Stimulated activated naive CD8-positive, alpha-beta T cell treated with anti-CD3 and anti-CD28 coated beads, Interleukin-15, amount 100 ng/mL, for 72 hours (primary cell): ENCODE measurements at places on chromosomes 7 and 10.

DNA sequence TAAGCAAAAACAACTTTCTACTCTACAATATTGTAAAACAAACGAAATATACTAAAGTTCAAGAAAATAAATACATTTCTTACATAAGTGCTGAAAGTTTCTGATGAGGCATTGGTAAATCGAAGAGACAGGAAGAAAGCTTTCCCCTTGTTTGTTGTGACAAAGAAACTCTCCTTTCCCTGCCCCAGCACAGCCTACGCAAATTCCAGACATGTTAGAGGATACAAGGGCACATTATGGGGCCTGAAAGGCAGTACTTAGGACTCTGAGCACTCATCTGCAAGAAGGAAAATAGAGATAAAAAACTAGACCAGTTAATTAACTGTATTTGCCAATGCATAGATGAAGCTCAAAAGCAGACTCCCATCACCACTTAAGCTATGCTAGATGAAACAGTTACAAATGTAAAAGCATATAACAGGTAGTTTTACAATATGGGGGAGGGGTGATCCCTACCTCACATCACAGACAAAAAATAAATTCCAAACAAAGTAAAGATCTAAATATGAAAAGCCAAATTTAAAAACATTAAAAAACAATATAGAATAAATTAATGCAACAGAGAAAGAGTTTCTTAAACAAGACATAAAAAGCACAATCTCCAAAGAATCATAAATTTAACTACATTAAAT is 21.8 kb downstream of the ARHGAP19 start:
- no peak for DNase-seq

DNA sequence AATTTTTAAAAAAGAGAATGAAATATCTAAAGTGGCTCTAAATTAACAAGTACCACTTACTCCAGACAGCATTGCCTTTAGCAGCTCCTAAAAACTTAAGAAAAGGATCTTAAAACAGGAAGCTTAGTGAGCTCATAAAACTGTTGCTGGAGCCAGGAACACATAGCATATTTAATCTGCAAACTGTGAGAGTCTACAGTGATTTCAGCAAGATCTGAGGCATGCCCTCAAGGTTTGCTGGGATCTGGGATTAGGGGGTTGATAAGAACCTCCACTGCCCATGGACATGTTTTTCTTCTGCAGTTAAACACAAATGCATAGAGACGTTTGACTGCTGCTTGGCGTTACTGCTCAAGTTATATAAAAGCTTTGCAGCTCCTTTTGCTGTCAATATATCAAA is 3.8 kb downstream of the GLI3 start:
- no peak for DNase-seq

- no peak for DNase-seq
Measured at GRCh38 chr7:5237286-5237685, 45.5 kb upstream of the SLC29A4 start.

DNA sequence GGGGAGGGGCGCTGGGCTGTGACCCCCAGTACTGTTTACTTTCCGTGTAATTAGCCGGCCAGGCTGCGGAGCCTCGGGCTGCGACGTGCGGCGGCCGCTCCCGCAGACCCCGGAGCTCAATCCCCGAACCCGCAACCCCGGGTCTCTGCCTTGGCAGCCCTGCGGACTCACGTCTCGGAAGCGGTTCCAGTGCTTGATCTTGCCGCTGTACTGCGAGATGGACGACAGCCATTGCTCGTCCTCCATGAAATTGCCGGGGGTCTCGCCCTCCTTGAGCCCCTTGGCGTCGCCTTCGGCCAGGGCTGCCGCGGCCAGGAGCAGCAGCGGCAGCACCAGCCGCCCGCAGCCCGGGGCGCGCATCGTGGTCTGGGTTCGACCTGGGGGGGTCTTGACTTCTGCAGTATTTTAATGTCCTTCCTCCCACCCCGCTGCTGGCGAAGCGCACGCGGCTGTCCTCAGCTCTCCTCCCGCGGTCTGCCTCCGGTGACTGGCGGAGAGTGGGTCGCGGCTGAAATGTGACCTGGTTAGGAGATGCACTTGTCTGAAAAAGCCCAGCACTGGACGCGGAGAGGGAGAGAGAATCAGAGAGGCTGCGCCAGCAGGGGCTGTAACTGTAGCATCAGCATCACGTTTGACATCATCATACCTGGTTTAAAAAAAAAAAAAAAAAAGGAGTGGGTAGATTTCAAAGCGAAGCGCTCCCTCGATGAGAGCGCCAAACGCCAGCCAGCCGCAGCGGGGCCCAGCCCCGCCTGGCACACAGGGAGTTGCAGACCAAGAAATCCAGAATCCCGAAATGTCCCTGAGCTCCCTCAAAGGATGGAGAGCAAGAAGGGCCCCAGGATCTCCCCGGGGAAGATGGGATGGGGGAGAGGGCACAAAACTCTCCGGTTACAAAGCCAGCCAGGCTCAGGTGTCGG is at the start of gene SPOCK2:
Gene SPOCK2 (minus strand): TSS at position 583 of the 920 bp plus-strand sequence. CDS start 223 bp downstream, at position 360.
- DNase-seq: peak; percentile 76

DNA sequence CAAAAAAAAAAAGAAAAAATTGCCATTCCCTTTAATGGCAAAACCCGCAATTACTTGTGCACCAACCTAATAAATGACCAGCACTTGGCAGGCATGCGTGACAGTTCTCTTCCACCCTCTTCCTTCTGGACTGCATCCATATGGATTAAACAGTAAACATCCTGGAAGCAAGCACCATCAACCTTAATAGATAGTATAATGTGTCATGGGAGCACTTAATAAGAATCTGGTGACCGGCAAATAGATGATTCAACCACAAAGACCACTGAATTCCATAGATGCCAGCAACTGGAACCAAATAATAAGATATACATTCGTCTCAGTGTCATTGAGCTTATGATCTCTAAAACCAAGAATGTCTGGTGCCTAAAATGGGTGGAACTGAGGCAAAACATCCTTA is 610.2 kb downstream of the CALN1 start:
- DNase-seq: no peak

DNA sequence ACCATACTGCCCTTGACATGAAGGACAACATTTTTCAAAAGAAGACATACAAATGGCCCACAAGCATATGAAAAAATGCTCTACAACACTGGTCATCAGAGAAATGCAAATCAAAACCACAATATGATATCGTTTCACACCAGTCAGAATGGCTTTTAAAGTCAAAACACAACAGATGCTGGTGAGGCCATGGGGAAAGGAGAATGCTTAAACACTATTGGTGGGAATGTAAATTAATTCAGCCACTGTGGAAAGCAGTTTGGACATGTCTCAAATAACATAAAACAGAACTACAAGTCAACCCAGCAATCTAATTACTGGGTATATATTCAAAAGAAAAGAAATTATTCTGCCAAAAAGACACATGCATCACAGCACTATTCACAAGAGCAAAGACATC is 4.2 kb upstream of the NT5C3A start:
- DNase-seq: no peak

GRCh38 chr7:80640846-80641245 is 2.4 kb downstream of the CD36 start:
- DNase-seq: no peak

DNA sequence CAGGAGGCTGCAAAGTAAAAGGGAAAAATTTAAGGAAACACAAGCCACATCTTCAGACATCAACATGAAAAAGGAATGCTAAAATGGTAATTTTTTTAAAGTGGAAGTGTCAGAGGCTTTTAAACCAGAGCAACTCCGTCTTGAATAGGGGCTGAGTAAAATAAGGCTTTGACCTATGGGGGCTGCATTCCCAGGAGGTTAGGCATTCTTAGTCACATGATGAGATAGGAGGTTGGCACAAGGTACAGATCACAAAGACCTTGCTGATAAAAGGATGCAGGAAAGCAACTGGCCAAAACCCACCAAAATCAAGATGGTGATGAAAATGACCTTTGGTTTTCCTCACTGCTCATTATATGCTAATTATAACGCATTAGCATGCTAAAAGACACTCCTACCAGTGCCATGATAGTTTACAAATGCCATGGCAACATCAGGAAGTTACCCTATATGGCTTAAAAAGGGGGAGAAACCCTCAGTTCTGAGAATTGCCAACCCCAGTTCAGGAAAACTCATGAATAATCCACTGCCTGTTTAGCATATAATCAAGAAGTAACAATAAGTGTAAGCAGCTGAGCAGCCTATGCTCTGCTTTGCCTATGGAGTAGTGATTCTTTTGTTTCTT is 128.3 kb downstream of the SKAP2 start:
- DNase-seq: no peak

DNA sequence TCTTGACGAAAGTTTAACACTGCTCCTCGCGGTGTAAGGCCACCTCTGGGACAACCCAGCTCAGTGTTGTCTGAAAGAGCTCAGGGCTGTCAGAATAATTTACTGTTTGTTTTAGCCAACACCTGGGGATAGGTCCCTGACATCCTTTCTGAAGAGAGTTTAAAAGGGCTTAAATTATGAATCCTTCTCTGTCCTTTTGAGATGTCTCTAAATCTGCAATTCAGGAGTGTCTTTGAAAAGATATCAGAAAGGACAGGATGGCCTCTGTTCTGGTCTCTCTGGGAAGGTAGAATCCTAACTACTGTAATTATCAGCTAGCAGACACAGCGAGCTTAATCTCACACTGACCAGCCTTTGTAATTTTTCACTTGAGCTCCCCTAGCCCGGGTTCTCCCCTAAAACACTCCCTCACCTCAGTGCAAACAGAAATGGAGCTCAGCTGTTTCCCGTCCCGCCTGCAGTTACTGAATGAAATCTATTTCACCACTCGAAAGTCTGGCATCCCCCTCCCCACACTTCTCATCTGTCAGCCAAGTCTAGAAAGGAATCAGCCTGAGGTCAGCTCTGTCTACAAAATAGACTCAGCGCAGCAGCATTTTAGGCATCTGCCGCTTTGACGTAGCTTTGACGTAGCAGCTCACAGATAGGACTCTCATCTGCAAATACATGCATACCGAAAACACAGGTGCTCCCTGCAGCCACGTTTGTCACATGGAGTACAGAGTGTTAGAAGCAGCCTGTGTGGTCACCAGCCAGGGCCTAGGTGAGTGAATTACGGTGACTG is 4.8 kb downstream of the DYNC2I1 start:
- no peak for DNase-seq

DNA sequence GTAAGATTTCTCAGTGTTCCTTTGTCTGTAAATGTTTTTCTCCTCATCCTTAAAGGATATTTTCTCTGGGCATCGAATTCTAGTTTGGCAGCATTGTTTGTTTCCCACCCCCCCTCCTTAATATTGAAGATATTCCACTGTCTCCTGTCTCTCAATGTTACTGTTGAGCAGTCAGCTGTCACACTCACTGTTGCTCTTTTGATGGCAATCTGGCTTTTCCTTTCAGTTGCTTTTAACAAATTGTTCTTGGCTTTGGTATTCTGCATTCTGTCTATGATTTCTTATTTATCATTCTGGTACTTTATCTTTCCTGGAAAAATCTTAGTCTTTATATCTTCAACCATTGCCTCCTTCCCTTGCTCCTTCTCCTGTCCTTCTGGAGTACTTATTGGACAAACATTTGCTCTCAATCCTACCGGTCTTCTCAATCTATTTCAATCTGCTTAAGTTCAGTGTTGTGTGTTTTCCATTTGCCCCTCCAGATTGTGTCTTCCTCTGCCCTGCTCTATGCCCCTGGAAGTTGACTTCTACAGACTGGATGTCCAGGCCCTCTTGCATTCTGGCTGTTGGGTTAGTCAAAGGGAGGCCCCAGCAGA is 9.3 kb upstream of the GTPBP4 start:
- no peak for DNase-seq

- DNase-seq: peak; percentile 58
Measured at GRCh38 chr10:124732931-124733570, 11.1 kb downstream of the FAM53B start.

- DNase-seq: no peak
Measured at GRCh38 chr7:128427289-128427891, 17.6 kb upstream of the IMPDH1 start.

- no peak for DNase-seq
Measured at GRCh38 chr7:95011146-95011928, 103.9 kb downstream of the PPP1R9A start.

DNA sequence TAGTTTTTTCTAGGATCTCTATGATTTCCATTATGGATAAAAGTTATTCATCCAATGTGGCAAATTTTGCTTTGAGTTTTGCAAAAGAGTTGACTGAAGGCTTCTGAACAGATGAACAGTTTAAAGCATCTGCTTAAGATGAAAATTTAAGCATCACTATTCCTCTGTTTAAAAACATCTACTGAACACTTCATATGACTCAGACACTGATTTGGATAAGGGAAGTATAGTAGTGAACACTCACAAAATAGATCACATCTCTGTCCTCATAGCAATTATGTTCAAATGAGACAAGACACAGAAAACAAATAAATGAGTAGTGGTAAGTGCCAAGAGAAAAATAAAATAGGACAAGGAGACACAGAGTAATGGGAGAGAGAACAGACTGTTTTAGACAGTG is 157.3 kb downstream of the MBL2 start:
- no peak for DNase-seq
